Suppressor macrophage treated with lipopolysaccharide for 1 hour (primary cell): ENCODE measurements at places on chromosomes 5 and 9.

DNA sequence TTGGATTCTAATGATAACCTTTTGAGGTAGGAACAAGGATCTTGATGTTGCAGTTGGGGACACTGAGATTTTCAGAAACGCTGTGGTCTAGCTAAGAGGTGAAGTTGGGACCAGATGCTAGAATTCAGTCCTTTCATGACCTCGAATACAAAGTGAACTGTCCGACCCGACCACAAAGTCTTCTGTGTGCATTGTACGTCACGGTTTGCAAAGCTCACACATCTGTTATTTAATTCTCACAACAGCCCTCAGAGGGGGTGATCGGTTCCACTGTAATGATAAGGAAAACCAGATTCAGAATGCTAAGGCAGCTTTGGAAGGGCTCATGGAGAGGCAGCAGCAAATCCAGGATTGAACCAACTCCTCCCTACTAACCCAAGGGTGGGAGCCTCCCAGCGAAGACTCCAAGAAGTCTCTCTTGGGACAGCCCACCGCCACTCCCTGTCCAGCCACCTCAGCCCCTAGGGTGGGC, 16.6 kb upstream of the KIF12 start:
- no peak for DNase-seq

DNA sequence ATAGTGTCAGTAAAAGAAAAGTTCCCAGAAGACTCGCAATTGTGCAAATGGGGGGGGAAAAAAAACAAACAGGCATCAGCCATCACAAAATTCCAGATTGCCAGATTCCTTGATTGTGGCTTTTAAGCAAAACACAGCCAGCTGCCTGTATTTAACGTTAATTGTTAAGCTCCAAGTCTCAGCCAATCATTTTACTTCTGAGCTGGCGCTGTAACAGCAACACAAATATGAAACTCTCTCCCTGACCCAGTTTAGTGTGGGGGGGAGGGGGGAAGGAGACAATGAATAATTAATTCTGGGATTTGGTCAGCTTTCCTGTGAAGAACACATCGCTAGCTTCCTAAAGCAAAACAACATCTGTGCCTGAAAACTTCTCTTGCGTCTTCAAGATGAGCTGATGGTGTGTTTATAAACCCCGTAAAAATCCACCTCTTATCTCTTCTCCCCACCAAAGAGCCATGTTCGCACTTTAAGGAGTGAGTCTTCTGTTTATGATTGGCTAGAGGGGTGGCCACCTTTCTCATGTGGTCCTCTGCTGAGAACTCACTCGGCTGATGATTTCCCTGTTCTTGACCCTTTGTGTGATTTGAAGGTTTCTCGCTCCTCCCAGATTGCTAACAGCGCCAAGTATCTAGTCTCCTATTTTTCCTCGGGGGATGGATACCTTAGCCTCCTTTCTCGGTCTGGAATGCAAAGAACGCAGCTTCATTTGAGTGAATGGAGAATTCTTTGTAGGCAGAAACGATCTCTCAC, 160.2 kb upstream of the DAPK1 start:
- no peak for DNase-seq

GRCh38 chr5:81154725-81155124, 78.4 kb upstream of the CKMT2 start:
- DNase-seq = no peak

DNA sequence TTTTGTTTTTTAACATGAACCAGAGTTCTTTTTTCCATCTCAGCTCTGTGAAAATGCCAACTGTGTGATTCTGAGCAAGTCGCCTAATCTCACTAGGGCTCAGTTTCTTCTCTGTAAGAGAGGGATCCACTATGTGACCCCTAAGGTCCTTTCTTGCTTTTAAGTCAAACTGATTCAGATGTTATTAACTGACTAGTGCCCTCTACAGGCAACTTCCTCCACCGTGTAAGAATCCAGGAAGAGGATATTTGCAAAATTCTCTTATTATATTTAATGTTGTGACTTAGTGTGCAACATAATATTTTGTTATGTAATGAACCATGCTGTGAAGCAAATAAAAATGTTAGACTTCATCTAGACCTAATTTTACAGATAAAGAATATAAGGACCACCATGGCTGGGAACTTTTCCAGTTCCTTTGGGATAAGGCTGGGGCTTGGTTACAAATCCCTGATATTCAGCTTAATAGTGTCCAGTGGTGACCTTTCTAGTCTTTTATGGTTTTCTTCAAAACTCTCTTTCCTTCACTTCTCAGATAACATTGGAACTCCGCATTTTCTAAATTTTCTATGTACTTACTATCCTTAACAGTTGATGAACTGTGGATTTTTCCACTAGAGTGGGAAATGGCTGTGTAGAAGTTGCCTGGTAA, 244.7 kb downstream of the PIK3R1 start:
- peak; percentile 87 for DNase-seq
